ENCODE measurements at places on chromosomes 12 and 14.

GRCh38 chr12:94277426-94278000, 129.1 kb downstream of the PLXNC1 start:
- no peak for DNase-seq

DNA sequence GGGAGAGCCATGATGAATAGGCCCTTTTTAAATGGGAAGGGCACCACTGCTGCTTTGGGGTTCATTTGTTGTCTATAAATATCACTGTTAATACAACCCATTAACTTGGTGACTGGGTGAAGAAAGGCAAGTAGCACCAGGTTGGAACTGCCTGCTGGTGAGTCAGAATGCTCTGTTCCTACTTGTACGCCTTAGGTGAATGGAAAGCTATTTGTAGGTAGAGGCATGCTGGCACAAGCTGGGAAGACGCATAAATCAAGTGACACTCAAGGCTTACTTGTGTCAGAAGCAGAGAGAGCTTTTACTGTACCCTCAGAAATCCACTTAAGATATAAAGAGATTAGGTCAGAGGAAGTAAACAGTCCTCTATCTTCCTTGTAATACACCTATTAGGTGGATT, 142.5 kb downstream of the TMX1 start:
- DNase-seq: no peak

DNA sequence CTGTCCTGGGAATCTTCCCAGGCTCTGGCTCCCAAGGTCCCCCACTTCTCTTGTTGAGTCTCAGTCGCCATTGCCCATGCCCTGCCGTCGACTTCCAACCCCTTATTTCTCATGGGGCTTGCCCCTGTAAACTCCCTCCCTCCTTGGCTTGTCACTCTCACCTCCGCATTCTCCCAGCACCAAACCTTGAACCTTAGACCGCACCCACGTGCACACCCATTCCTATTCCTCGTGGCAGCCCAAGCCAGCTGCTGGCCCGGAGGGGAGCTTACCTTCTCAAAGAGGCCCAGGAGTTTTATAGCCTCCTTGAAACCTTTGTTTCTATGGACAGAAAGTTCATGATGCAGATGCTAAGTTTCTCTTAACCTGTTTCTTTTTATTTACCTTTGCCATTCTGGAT, 4.6 kb downstream of the JDP2 start:
- DNase-seq: no peak

DNA sequence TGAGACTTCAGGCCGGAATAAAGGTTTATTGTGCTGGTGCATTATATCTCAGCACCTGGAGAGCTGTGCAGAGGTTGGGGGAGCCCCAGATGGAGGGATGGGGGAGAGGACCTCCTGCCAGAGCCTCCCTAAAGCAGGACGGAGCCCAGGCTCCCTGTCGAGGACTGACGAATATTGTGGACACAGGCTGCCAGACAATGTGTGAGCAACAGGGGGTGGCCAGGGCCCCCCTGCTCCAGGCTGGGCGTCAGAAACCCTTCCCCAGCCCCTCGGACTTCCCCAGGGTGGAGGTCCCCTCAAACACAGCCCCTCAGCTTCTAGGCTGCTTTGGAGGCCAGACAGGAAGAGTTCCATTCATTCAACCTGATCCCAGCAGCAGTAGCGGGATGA, 8.0 kb downstream of the TMEM119 start:
- DNase-seq: no peak

DNA sequence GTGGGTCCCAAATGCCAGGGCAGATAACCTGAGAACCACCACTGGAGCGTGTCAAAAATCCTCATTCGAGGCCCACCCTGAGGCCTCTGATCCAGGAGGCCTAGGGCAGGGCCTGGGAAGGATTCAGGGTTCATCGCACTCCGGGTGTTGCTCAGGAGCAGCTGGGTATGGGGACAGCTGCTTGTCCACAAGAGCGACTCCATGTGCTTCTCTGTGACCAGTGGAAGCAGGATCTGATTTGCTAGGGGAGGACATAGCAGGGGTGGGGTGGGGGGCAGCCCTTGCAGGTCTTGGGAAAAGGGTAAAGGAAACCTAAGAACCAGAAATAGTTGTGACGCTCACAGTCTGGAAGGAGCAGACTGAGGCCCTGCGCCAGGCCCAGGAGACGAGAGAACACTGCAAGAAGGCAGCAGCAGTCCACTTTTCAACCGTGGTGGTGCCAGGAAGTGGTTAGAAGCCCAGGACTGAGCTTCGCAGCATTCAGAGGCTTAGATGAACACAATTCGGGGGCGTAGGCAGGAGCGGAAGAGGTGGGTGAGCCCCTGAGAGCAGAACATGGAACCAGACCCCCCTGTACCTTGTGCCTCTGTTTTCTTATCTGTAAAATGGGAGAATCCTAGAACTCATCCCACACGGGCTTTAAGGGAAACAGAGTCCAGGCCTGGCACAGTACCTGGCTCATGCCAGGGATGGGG, 33.7 kb downstream of the ITPK1 start:
- no peak for DNase-seq

DNA sequence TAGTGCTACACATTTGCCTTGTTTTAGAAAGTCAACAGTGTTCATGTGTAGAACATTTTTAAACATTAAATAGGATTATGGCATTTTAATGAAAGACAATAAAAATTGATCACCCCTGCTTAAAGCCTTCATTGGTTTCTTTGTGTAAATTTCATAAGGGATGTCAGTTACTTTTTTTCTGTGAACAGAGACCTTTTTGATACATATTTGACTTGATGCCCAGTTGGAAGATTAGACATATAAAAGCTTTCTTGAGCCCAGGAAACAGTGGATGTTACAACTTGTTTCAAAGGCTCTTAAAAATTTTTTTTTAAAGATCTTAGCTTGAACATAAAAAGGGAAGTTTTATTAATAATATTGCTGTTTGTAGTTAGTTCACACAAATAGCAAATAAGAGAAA, 168.7 kb upstream of the PDZRN4 start:
- no peak for DNase-seq

GRCh38 chr12:104785886-104786285, 172.2 kb downstream of the SLC41A2 start:
- DNase-seq: no peak

DNA sequence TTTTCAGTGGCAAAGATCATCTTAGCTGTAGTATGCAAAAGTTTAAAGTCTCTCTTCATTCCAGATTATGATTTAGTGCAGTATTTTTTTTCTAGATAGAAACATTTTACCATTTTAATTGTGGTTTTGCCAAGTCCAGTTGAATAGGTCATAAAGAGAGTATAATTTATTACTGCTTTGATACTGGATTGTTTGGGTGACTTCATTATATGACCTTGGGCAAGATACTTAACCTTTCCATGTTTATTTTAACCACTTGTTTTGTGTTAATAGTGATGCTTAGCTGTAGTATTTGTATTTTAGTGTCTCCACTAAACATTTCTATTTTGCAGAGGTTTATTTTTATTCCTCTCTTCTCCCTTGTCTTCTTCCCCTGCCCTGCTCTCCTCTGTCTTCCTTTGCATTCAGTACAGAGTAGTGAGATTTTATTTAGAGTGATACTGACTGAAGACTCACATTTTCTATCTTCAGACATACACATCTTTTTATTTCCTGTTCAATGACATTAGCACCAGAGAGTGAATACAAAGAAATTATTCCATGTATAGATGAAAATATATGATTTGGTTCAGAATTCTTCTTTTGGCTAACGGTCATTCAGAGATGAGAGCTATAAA, 215.2 kb downstream of the ERC1 start:
- DNase-seq: no peak

DNA sequence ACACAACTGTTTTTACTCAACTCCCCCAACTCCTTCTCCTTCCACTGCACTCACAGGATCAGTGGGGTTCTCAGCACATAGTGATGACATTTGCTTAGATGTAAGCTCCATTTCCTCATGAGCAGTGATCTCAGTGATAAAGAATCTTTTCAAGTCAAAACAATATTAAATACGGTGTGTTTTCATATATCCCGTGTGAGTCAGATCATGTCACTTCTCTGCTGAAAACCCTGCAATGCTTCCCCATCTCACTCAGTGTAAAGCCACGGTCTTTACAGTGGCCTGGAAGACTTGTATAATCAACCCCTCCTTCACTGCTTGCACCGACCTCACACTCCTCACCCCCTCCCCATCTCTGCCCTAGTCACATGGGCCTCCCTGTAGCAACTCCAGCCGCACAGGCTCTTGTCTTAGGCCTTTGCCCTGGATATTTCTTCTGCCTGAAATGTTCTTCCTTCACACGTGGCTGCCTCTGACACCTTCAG, 149.7 kb upstream of the ARHGAP5 start:
- DNase-seq: no peak

- DNase-seq: peak; percentile 22
These were observed 40.1 kb upstream of the EVL start for GRCh38 chr14:100025111-100025510.

DNA sequence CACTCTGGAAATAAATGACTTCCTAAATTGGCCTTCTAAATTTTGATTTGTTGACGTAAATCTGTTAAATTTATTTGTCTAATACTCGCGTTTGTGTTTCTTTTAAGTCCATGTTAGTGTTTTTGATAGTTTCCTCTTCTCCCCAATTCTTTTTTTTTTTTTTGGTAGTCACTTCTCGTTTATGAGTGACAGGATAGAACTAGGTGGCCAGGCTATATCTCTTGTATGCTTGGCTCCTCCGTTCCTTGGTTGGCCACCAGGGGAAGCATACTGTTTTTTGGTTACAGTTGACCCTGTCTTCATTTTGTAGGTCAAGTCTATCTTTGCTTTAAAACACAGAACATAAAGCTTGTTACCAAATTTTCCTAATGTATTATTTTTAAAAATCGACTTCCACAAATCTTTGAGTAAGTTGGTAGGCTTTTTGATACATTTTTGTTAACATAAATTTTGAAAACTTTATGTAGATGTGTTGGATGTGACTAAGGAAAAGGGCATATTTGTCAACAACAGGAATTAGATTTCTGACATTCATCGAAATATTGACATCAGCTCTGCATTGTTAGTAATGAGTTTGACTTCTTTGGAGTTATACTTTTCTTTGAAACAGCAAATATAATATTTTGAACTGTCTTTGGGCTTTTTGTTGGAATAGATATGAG, 2.2 kb downstream of the RCOR1 start:
- peak; percentile 91 for DNase-seq

DNA sequence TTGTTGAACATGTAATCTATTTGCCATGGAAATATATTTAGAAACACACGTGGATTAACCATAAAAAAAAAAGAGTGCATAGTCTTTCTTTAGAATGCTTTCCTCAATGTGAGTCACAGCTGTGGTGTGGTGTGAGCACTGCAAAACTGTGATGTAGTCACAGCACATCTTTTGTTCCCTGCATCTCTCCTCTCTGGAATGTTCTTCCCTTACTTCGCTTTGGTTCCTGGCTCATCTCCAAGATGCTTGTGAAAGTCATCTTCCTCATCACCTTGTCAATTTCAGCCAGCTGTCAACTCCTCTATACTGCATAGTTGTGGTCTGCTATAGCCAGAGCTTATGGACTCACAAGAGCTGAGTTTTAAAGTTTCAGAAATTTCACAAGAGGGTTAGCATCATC, 60.2 kb downstream of the STAB2 start:
- no peak for DNase-seq

DNA sequence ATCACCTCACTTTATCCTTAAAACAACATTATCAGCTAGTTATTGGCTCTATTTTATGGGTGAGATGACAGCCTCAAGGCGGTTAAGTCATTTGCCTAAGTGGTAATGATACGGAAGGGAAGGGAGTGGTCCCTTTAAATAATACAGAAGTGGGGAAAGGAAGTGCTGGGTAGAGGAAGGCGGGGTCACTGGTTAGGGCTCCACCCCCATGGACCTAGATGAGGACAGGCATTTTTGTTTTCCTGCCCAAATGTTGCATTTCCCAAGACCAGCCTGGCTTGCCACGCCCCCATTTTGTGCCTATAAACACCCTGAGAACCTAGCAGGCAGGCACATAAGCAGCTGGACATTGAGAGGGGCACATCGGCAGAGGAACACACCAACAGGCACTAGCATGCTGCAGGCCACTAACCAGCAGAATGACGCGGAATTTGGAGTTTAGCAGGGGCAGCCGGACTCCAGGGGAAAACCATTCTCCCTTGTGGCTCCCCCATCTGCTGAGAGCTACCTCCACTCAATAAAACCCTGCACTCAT, 100.9 kb downstream of the EPS8 start:
- DNase-seq: peak; percentile 89

DNA sequence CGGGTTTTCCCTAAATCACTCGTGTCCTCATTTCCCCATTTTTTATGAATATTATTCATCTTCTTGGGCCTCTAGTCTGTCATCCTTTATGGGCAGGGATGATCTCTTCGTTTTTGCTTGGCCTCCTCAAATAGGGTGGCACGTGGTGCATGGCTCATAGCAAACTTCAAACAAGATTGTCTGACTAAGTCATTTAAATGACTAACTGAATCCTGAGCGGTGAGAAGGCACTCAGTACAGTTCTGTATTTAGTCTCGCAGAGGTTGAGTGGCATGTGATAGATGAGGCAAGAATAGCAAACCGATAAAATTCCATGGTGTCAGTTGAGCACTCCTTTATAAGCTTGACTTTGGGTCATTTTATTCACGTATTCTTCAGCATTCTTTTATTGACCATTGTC, 5.7 kb upstream of the JDP2 start:
- DNase-seq: peak; percentile 65

- DNase-seq: no peak
These were observed 77.0 kb upstream of the BCL11B start for GRCh38 chr14:99348816-99349614.

- DNase-seq: peak; percentile 27
These were observed 105.8 kb downstream of the TGFB3 start for GRCh38 chr14:75875958-75876357.

DNA sequence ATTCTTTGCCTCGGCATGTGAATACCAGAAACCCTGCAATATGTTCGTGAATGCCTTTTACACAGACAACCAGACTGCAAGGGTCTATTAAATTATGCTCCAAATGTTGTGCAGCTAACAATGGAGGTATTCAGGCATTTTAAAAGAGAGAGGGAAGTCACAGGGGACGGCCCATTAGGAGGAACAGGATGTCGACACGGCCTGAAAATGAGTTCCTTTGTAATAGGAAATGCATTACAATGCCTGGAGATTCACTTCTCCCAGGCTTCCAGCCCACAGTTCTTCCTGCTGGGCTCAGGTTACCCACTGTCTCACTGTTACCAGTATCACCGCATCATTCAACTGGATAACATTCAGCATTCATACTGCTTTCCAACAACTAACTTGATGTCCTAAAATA, 2.5 kb downstream of the DUSP6 start:
- DNase-seq: peak; percentile 83

Measured in inflammatory macrophage (primary cell).